ENCODE measurements at places on chromosomes 7 and 10.

DNA sequence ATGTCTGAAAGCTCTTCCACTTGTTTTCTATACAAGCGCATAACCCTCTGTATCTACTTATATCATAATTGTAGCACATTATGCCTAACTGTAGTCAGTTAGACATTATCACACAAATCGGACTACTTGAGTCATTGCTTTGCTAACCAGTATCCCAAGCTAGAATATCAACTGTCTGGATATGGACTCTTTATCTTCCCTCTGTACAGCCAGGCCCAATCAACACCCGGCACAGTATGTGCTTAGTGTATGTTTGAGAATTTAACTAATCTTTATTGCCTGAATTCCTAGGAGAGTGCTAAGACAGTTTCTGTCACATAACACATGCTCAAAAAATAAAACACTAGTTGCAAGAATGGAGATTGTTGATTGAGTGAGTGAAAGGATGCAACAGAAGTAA, 211.2 kb downstream of the ARL4A start:
- DNase-seq = no peak
- no peaks in the 10 kb centered on the region for H3K27me3 ChIP-seq
- no peaks in the 10 kb centered on the region for H3K4me1 ChIP-seq
- H3K4me3 ChIP-seq = no peak overlapping the region
- no peaks in the 10 kb centered on the region for H3K36me3 ChIP-seq

GRCh38 chr10:97333351-97333600, 1.3 kb downstream of the FRAT2 start:
- peaks cover 46% of the 10 kb centered on the region for H3K4me1 ChIP-seq
- peak overlapping the region; percentile 84 for H3K4me3 ChIP-seq
- H3K27ac ChIP-seq = peak overlapping the region; percentile 76
- H3K27me3 ChIP-seq = peaks cover 23% of the 10 kb centered on the region
- H3K36me3 ChIP-seq = peaks cover 23% of the 10 kb centered on the region

GRCh38 chr10:93496322-93497041, at the start of gene CEP55:
TSS of gene CEP55 (plus strand) at chr10:93496612. CDS start at chr10:93500052, 3,440 bp downstream.
- peaks cover 43% of the 10 kb centered on the region for H3K4me1 ChIP-seq
- DNase-seq = peak; percentile 98
- H3K36me3 ChIP-seq = peaks cover 32% of the 10 kb centered on the region
- peak within 1 kb of the TSS; percentile 94 for H3K27ac ChIP-seq

DNA sequence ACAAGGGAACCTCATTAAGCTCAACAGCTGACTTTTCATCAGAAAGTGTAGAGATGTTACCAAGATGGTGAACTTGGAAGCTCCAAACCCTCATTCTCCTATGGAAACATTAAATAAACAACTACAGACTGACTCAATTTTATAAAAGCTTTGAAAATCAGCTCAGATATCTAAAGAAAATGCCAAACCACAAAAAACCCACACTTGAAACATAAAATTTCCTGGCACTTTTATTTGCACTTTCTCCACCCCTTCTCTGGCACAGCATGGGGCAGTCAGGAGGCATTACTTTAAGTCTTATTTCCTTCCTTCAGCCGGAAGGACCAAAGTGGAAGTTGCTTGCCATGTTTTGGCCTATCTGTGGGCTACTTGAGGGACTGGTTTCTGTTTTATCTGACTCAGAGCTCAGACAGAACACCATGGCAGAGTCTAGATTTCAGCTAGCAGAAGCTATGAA, 114.7 kb downstream of the ODAD2 start:
- no peak overlapping the region for H3K27ac ChIP-seq
- peaks cover 6% of the 10 kb centered on the region for H3K4me1 ChIP-seq
- H3K36me3 ChIP-seq = no peaks in the 10 kb centered on the region
- H3K4me3 ChIP-seq = no peak overlapping the region

GRCh38 chr7:25314731-25315267, 86.5 kb upstream of the NPVF start:
- no peaks in the 10 kb centered on the region for H3K4me1 ChIP-seq
- H3K27me3 ChIP-seq = peaks cover 2% of the 10 kb centered on the region
- no peaks in the 10 kb centered on the region for H3K36me3 ChIP-seq
- no peak overlapping the region for H3K4me3 ChIP-seq
- no peak for DNase-seq
- H3K27ac ChIP-seq = no peak overlapping the region

GRCh38 chr10:11424456-11425295, 186.8 kb downstream of the USP6NL start:
- H3K4me1 ChIP-seq = peaks cover 6% of the 10 kb centered on the region
- H3K4me3 ChIP-seq = no peak overlapping the region
- H3K27ac ChIP-seq = no peak overlapping the region
- no peak for DNase-seq

GRCh38 chr7:92956575-92956974, 120.2 kb upstream of the CDK6 start:
- H3K4me1 ChIP-seq = peaks cover 10% of the 10 kb centered on the region
- peaks cover 8% of the 10 kb centered on the region for H3K27me3 ChIP-seq
- H3K27ac ChIP-seq = no peak overlapping the region
- H3K4me3 ChIP-seq = no peak overlapping the region
- DNase-seq = no peak

- no peak overlapping the region for H3K4me3 ChIP-seq
- H3K36me3 ChIP-seq = no peaks in the 10 kb centered on the region
- no peaks in the 10 kb centered on the region for H3K4me1 ChIP-seq
- no peak overlapping the region for H3K27ac ChIP-seq
These were observed 336.9 kb upstream of the C7orf33 start for GRCh38 chr7:148253629-148254028.

GRCh38 chr10:63013755-63014154, 119.4 kb upstream of the NRBF2 start:
- no peak overlapping the region for H3K4me3 ChIP-seq
- no peaks in the 10 kb centered on the region for H3K36me3 ChIP-seq
- no peak overlapping the region for H3K27ac ChIP-seq
- H3K4me1 ChIP-seq = no peaks in the 10 kb centered on the region
- no peak for DNase-seq

DNA sequence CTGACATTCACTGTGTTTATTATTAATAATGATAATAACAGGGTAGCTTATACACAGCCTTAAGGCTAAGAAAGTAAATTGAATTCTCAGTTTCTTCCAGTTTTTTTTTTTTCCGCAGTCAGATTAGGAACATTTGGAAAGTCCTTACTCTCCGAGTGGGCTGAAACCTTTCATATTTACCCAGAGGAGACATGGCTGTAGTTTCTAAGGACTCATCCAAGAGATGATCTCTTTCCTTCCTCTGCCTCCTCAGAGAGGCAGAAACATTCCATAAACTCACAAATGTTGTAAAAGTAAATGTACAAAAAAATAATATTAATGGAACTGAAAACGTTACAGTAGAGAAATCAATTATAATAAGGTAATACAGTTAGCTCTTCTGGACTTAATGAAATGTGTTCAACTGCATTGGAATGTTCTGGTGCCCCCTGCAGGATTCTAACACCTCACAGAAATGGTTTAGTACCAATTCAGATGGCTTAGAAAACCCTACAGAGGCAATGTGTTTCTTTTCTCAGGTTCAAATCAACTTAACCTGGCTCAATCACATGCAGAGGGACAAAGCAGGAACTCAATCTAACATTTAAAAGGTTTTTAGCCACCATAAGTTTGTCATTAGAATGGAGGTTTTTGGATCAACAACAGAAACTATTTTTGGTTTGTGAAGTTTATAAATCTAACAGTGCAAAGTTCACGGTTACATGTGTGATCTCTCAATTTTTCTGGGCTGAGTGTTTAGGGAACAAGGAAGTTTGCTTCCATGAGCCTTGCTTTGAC, 71.7 kb downstream of the ICA1 start:
- H3K27ac ChIP-seq = no peak overlapping the region
- H3K4me1 ChIP-seq = peaks cover 30% of the 10 kb centered on the region
- no peaks in the 10 kb centered on the region for H3K36me3 ChIP-seq
- H3K4me3 ChIP-seq = no peak overlapping the region

GRCh38 chr7:44711528-44711927, 37.1 kb upstream of the ZMIZ2 start:
- no peak overlapping the region for H3K4me3 ChIP-seq
- DNase-seq = no peak
- H3K36me3 ChIP-seq = peaks cover 33% of the 10 kb centered on the region
- H3K27me3 ChIP-seq = no peaks in the 10 kb centered on the region
- peaks cover 16% of the 10 kb centered on the region for H3K4me1 ChIP-seq
- H3K27ac ChIP-seq = no peak overlapping the region

GRCh38 chr10:96118604-96119450, 11.3 kb upstream of the ZNF518A start:
- H3K27ac ChIP-seq = no peak overlapping the region
- no peak for DNase-seq
- no peak overlapping the region for H3K4me3 ChIP-seq
- no peaks in the 10 kb centered on the region for H3K36me3 ChIP-seq
- peaks cover 3% of the 10 kb centered on the region for H3K4me1 ChIP-seq

DNA sequence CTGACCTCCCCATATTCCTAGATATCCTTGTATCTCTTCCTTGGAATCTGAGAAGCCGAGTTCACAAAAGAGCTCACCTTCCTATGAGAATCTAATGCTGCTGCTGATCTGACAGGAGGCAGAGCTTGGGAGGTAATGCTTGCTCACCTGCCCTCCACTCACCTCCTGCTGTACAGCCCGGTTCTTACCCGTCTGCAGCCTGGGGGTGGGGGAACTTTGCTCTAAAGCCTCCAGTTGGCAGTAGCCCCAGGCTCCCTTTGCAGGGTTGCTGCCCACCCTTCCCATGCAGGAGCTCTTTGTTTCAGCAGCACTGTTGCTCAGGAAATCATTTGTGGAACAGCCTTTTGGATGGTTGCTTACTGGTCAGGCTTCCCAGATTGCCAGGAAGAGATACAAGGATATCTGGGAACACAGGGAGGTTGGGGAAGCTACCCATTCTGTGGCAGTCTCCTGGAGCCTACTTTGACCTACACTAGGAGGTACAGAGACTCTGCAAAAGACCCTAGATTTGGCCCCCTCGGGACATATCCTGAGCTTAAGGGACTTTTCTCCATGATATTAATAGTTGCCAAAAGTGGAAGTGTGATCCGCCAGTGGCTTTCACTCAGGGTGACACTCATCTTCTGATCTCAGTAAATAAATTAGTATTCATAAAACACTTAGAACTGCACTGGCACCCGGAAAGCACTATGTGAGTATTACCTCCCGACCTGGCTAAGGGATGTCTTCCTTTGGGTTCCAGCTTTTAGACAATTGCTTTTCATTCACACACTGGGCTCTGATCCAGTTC, 363.7 kb upstream of the PODXL start:
- H3K27me3 ChIP-seq = no peaks in the 10 kb centered on the region
- H3K4me3 ChIP-seq = no peak overlapping the region
- H3K36me3 ChIP-seq = no peaks in the 10 kb centered on the region
- no peak for DNase-seq
- H3K4me1 ChIP-seq = no peaks in the 10 kb centered on the region
- no peak overlapping the region for H3K27ac ChIP-seq

DNA sequence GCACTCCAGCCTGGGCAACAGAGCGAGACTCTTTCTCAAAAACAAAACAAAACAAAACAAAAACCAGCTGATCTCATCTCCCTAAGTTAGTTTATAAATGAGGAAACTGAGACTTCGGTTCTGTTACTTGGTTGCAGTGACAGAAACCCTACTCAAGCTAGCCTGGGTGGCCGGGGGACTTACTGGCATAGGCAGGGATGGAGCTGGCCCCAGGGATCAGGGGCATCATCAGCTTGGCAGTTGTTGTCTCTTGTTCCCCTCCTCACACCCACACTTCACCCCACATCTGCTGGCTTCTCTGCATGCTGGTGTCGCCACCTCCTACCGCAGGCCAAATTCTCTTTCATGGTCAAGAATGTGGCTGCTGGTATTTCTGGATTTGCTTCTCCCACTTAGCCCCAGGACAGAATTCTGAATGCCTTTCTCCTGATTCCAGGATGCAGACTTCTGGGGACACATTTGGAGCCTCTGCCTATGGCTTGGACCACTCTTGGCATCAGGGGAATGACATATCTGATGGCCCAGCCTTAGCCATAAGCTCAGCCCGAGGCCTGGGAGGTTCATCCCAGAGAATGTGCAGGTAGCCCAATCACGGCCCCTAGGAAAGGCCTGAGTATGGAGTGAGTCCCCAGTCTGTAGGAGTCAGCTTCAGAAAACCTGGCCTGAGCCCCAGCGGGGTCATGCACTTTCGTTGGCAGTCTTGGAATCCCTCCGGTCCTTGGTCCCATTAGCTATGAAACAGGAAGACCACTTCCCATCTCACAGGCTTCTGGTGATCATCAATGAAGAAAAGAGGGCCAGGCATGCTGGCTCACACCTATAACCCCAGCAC, 41.6 kb upstream of the CTBP2 start:
- no peak overlapping the region for H3K27ac ChIP-seq
- H3K36me3 ChIP-seq = no peaks in the 10 kb centered on the region
- no peaks in the 10 kb centered on the region for H3K27me3 ChIP-seq
- no peak for DNase-seq
- no peaks in the 10 kb centered on the region for H3K4me1 ChIP-seq

- H3K27ac ChIP-seq = no peak overlapping the region
- H3K36me3 ChIP-seq = no peaks in the 10 kb centered on the region
- no peaks in the 10 kb centered on the region for H3K4me1 ChIP-seq
- DNase-seq = no peak
These were observed 886.2 kb upstream of the ZWINT start for GRCh38 chr10:57247271-57247670.

GRCh38 chr7:70479153-70480021, 652.6 kb upstream of the GALNT17 start:
- H3K4me3 ChIP-seq = no peak overlapping the region
- H3K27ac ChIP-seq = no peak overlapping the region
- no peak for DNase-seq
- no peaks in the 10 kb centered on the region for H3K4me1 ChIP-seq
- H3K36me3 ChIP-seq = no peaks in the 10 kb centered on the region

DNA sequence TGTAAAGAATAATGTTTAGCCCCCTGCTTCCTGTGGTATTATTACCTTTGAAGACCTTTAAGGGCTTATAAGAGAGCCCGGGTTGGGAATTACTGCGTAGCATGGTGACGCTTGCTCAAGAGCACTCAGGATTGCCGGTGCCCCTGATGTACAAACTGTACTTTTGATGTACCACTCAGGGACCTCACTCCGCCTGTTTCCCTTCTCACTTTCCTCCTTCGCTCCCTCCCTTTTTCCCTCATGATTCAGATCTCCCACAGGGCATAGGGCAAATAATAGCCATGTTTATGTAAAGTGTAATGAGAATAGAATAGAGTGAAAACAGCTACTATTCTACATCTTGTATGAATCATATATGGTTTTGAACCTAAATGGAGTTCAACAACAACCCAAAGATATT, 77.8 kb upstream of the PDCD4 start:
- H3K27me3 ChIP-seq = peaks cover 3% of the 10 kb centered on the region
- no peaks in the 10 kb centered on the region for H3K4me1 ChIP-seq
- H3K4me3 ChIP-seq = no peak overlapping the region
- H3K27ac ChIP-seq = no peak overlapping the region

DNA sequence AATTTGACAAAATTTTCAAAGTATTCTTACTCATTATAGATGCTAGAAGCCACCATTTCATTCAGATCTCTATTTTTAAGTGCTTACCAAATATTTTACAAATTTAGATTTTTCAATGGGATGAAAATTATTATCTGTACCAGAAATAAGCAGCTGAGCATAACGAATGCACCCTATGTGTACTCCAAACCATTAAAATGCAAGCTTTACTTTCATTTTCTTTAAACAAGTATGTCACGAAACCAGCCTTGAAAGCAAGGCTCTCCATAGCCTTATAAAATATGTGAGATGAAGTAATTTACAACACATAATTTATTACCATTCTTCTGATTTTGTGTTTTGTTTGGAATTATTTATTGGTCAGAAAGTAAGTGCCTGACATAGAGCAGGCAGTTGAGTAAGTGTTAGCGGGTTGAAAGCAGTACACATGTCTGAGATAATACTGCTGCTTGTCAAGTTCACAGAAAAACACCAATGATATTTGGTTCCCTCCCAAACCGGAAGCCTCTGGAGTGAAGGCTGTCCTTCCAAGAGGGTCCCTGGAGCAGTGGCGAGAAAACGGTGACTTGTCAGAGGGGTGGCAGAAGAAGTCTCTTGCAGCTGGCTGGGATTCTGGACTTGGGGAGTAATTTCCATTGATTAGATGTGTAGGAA, 322.7 kb upstream of the PFKP start:
- no peaks in the 10 kb centered on the region for H3K27me3 ChIP-seq
- DNase-seq = no peak
- no peak overlapping the region for H3K4me3 ChIP-seq
- no peaks in the 10 kb centered on the region for H3K4me1 ChIP-seq
- H3K36me3 ChIP-seq = no peaks in the 10 kb centered on the region

Data from activated CD4-positive, alpha-beta memory T cell treated with anti-CD3 and anti-CD28 coated beads, Interleukin-2, amount 10 ng/mL, durations not matched to agents 7 days and 5 days (primary cell).